Stimulated activated CD8-positive, alpha-beta memory T cell treated with anti-CD3 and anti-CD28 coated beads, Interleukin-7, amount 100 ng/mL, for 1 hour (primary cell): ENCODE measurements at places on chromosomes 11 and 22.

DNA sequence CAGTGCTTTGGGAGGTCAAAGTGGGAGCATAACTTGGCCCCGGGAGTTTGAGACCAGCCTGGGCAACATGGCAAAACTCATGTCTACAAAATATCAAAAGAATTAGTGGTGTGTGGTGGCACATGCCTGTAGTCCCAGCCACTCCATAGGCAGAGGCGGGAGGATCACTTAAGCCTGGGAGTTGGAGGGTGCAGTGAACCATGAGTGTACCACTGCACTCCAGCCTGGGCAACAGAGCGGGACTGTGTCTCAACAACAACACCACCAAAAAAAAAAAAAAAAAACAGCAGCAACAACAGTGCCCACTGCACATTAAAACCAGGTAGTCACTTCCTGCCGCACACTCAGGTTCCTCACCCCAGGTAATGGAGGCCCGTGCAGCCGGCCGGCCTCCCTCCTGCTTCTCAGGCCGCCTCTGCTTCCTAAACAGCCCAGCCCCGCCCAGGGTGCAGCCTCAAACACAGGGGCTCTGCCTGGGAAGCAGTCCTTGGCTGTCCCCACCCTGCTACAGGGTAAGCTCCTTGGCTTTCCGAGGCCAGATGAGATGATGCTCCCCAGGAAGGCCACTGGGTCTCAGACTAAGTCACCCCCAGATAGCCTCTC, 318.3 kb downstream of the SHANK2 start:
- DNase-seq, result no peak

DNA sequence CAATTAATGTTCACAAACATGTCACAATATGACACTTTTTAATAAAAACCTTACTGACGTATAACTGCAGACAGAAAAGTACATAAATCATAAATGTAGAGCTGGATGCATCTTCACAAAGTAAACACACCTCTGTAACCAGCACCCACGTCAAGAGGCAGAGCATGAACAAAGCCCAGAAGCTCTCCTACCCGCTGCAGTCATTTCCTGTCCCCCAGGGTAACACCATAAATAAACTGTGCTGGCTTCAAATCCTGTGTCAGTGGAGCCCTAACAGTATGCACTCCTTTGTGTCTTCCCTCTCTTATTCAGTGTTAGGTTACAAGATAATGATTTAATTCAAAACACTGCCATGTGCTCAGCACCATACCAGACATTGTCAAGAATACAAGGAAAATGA, 5.7 kb downstream of the SYT13 start:
- no peak for DNase-seq

DNA sequence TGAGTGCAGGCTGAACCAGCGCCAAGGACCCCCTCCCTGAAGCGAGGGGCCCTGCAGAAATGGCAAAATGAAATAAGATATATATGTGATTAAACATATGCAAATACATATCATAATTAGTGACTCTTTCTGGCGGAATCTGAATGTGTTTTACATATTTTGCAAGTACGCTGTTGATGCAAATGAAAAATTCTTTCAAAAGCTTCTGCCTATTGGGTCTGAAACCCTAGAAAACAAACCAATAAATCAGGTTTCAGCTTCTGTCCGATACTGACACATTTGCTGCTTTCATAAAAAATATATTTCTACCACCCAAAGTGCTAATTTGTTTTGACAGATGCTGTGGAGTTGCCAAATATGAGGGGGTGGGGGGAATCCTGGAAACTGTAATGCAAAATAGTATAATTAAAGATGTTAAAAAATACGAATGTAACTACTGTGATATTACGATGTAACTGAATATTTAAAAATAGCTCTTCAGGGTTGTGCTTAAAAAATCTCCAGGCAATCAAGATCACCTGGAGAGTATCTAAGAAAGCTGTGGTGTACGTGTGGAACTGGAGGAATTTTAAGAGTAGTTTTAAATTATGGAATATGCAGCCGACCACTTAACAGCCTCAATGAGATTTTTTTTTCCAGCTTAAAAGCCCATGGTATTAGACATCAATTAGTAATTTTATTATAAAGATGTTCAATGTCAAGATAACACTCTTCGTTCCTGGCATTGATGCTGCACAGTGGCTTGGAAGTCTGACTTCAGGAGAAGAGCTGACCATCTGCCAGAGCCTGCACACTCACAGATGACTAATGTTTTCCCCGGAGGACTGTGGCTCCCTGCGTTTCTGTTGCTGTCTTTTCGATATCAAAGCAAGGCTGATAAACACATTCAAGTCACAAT, 122.2 kb upstream of the RCN1 start:
- no peak for DNase-seq

- no peak for DNase-seq
Measured at GRCh38 chr22:37054056-37054395, 2.5 kb downstream of the KCTD17 start.

GRCh38 chr11:111632516-111633220, 30.4 kb downstream of the SIK2 start:
- DNase-seq, result no peak

- no peak for DNase-seq
Measured at GRCh38 chr11:69245041-69245440, 48.9 kb upstream of the MYEOV start.

DNA sequence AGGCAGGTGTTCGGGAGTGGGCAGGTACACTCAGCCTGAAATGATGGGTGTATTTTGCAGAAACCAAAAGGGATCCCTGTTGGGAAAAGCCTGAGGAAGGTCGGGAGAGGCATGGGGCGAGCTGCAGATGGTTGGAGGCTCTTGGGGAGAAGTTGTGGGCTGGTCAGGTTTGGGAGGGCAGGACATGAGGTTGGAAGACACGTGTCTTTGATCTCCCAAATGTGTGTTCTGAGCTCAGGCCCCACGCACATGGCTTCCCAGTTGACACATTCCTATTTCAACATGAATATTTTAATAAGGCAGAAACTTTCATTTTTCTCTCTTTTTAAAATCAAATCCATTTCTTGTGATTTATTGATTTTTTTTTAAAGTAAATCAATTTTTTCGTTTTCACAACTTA, 1003.3 kb downstream of the TBC1D22A start:
- DNase-seq, result no peak

DNA sequence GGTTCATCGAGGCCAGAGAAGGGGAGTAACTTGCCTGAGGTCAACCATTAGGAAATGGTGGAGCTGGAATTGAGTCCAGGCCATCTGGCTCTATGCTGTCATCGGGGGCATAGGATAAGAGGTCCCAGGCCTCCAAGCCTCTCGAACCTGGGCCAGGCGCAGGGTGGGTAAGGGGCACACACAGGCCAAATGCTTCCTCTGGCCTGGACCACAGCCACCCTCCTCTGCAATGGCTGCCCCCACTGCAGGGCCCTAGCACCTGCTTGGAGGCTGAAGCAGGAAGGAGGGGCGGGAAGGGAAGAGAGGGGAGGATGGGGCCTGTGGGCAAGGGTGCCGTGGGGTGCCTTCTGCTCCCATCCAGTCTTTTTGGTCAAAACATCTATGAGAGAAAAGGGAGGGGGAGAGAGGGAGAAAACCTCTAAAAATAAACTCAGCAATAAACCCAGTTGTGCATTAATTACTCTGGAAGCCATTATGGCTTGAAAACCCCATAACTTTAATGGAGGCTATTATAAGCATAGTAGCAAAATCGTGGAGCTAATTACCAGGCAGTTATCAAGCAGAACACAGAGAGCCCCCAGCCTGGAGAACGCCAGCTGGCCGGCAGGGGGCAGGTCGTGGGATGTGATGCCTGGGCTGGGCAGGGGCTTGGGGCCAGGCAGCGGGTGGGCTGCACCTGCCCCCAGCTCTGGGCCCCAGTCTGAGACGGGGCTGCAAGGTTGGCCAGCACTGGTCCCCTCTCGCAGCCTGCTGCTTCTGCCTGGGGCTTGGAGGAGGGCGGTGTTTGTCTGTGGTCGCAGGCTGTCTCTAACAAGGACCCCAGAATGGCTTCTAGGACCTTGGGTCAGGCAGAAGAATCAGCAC, 21.1 kb downstream of the B3GAT1 start:
- DNase-seq, result no peak

DNA sequence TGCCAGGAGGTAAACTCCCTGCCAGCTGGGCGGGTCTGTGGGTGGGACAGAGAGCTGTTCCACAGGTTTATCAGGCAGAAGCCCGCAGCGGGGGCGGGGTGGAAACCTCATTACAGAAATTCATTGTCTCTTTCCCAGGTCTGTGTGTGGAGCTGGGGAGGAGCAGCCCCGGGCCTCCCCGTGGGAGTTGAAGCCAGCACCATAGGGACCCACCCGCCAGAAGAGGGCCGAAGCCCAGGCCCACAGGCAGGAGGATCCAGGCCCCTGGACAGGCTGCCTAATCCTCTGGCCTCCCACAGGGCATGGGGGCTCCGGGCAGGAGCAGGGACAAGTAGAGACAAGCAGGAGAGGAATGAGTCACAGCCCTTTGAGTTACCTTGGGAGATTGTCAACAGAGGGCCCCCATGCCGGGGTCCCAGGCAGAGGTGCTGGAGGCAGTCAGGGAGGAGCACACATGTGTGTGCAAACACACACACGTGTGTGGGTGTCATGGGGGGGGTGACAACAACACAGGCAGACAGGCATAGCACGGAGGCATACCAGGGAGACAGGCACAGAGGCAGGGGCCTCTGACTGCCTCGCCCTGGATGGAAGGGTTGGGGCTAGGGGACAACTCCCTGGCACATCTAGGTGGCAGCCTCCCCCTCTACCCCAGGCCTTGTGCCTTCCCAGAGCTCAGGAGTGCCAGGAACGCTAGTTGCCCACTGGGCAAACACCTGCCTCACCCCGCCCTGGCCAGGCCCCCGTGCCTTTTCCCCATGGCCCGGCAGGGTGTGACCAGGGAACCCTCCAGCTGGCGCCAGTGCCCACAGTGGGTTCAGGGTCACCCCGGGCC, 1.4 kb downstream of the CDC42BPG start:
- DNase-seq, result no peak

DNA sequence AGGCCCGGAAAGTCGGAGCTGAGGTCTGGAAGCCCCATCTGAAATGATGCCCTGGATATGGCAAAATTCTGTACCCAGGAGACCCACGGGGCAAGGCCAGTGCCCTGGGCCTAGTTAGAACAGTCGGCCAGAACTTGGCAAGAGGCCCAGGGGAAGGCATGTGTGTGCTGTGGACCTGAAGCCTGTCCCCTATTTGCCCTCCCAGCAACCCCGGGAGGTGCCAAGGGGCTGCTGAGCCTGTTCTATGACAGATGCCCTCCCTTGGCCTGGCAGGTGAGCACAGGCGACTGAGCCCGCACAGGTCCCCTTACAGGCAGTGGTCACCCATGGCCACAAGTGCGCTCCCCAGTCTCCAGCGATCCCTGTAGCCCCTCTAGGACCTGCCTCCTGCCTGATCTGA, 51.7 kb downstream of the NAT10 start:
- no peak for DNase-seq

DNA sequence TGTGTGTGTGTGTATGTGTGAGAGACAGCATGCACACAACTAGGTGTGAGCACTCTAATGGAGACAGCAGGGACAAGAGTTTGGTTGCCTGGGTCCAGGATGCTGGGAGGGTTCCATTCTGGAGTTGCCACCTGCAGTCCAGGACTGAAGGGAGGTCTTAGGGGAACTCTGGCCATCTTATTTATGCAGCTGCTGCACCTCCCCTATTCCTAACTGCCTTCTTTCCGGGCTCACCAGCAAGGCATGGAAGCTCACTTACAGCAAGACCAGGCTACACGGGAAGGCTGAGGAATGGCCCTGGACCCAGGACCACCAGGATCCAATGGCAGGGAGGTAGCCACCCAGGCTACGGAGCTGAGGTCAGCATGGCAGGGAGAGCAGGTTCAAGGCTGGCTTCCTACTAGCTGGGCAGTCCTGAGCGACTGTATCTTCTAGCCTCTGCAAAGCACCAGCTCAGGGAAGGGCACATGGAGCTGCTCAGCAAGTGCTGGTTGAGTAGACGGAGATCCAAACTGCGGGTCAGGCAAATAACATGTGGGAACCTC, 42.2 kb upstream of the B3GAT1 start:
- DNase-seq, result no peak

DNA sequence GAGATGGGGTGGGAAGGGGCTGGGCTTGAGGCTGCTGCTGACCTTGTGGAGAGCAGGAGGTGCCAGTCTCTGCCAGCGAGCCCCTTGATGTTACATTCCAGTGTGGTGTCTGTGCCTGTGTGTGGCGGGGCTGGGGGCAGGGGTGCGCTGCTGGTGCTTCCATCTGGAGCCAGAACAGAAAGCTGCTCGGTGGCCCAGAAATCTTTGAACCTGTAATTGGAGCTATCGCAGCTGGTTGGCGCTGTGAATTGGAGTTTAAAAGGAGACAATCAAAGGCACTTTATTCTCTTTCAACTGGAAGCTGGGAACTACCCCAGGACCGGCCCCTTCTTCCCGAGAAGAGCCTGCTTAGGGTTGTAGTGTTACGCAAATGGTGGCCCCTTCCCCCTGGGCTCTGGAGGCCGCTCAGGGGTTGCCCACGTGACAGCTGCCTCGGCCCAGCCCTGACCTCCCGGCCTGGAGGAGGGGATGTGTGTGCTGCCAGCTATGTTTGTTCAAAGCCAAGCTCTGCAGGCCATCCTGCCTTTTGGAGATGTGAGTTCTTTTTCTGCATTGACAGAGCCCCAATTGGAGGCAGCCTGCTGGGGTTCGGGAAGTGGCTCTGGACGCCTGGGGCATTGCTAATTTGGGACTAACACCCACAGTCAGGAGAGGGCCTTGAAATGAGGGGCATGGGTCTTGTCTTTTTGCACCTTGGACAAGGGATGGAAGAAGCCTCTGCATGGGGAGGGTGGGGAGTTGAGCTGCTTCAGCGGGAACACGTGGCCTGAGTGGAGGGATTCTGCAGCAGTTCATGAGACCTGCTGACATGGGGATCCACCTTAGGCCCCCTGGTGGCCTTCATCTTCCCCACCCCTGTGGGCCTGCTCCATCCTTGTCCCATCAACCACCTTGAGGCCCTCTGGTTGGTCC, 14.0 kb upstream of the ARSA start:
- DNase-seq, result no peak

- no peak for DNase-seq
Measured at GRCh38 chr11:65401073-65401802, 14.8 kb downstream of the FRMD8 start.

DNA sequence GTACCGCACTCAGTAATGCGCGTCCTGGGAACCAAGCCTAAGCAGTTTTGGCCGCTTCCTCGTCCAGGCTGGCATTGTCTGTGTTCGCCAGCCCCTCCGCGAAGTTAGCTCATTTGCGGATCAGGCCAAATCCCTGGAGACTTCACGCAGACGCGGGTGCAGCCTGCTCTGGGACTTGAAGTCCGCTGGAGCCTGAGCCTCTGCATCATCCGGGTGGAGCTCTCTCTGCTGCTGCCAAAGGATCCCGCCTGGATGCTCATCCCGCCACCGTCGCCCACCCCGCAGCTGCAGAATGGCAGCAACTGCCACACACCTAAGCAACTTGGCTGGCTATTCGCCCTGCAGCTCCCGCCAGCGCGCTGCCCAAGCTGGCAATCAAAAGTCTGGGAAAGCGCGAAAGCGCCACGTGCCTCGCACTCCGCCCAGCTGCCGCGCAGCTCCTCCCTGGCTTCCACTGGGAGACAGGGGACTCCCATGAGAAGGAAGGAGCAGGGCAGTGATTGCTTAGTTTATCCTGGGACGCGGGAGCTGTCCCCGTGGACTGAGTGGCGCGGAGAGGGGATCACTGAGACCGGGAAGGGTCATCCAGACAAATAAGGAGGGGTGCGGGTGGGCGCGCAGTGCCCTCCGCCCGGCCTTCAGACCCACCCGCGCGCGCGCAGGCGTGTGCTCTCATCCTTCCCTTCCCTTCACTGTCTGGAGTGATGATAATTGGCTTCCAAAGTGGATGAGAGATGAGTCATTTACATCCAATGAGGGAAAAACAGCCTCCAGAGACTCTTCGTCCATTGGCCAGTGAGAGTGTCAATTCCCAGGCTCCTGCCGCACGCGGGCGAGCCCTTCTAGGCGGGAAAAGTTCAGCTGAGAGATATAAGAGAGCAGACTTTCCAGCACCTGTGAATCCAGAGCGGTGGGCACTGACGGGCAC, 23.2 kb upstream of the GLYATL1B start:
- DNase-seq, result no peak
